Stimulated activated CD4-positive, alpha-beta T cell treated with anti-CD3 and anti-CD28 coated beads, Interleukin-1b, Interleukin-23, amount 100 ng/mL, for 24 hours (primary cell): ENCODE measurements at places on chromosomes 4 and X.

GRCh38 chrX:3815896-3816664 is 102.6 kb upstream of the PRKX start:
- no peak for DNase-seq

- no peak for DNase-seq
Measured at GRCh38 chrX:38694394-38694793, 106.9 kb upstream of the MID1IP1 start.

DNA sequence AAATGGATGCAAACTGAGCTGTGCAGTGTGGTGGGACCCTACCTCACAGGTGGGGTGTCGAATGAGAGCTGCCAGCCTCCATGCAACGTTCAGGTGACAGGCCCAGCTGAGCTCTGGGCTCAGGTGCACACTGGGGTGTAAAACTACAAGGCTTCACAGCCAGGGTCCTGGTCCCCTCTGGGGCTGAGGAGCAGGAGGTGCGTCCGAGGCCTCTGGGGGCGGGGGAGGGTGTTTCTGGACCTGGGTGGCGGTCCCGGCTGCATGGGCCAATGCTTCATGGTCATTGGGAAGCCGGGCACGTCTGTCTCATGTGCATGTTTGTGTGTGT is 26.5 kb upstream of the SORCS2 start:
- no peak for DNase-seq

- no peak for DNase-seq
Measured at GRCh38 chrX:151634937-151635336, 60.3 kb upstream of the PRRG3 start.

DNA sequence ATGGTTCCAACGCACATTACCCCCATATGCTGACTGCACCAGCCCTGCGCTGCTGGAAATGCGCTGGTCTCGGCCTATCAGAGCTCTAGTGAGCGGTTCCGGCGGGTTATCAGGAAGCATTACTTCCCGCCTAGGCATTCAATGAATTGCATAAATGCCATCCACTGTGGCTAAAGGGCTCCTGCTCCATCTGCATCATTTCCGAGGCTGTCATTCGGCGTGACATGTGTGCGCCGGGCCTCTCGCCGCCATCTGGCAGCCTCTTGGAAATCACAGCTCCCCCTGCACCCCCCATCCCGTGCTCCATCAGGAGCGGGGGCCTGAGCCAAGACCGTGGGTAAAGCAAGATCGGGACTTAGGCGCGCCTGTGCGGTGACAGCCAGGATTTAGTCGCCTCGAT is 64.4 kb downstream of the SEPSECS start:
- DNase-seq, result no peak

GRCh38 chrX:103540145-103540544 is 20.9 kb upstream of the RAB40A start:
- DNase-seq, result no peak

DNA sequence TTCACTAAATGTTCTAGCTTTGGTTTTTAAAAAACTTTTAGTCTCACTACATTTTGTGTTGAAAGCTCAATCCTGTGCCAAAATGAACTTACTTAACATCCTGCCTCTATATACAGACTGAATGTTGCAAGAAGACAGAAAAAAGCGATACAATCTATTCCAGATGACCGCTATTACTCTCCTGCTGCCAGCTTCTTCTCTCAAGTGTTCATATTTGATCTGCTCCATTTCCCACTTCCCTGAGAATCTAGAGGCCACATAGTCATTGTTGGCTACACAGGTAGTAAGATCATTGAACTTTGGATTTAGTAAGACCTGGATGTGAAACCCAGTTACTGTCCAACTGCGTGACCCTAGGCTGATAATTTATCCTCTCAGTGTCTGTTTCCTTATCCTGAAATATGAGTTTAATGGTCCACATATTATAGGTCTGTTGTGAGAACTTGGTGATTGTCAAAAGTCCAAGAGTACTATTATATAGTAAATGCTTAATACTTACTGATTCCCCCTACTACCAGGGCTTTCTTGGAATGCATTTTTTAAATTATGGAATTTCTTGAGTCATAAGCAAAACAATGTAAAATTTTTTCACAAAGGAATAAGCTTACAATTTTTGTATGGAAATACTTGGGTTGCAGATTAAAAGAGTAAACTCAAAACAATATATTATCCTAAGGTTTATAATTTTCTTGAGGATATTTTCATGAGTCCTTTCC is 976.8 kb upstream of the ADGRL3 start:
- DNase-seq, result no peak

DNA sequence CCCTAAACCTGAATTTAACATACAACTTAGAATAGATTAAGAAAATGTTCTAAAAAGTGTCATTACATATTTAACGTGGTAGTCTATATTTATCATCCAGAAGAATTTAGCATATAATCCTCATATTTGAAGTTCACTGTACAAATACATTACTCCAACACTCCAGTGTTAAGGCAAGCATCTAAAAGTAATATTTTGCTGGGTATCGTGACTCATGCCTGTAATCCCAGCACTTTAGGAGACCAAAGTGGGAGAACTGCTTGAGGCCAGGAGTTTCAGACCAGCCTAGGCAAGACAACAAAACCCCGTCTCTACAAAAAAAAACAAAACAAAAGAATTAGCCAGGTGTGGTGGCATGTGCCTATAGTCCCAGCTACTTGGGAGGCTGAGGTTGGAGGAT is 24.8 kb downstream of the LRBA start:
- no peak for DNase-seq
